Stimulated activated CD4-positive, alpha-beta T cell treated with anti-CD3 and anti-CD28 coated beads, Interleukin-15, amount 100 ng/mL, for 1 hour (primary cell): ENCODE measurements at places on chromosomes 16 and 17.

DNA sequence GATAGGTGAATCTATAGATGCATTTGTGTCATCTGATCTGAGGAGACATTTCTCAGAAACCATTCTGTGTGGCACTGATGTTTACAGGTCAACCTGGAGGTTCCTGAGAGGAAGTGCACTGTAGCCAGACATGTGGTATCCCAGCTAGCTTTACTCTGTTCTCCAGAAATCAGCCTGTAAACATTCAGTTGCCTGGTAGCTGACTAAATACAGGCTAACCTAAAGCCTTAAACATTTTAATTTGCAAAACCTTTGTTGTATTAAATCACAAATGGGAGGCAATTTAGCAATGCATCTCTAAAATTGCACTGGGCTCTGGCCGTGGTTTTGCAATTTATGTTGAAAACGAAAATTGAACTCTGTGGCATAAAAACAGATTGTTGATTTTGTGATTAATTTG lies 207.6 kb downstream of the FTO start:
- DNase-seq, result no peak

GRCh38 chr17:7916385-7916682 lies 245 bp upstream of the RNF227 start:
- DNase-seq, result no peak

- DNase-seq, result no peak
Observed at GRCh38 chr17:51954232-51954765, 204.2 kb downstream of the CA10 start.

DNA sequence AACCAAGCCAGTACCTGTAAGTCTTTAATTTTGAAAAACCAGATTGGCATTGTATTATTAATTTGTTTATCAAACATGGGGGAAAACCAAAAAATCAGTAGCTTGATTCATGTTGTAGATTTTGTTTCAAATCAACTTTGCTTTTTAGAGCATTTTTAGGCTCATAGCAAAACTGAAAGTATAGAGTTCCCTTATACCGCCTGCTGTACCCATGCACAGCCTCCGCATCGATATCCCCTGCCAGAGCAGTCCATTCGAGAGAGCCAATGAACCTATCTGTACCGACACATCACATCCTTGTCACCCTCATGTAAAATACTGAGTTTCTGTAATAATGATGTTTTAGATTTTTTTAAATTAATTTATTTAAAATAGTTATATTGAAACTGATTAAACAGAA lies 16.2 kb upstream of the MRC2 start:
- DNase-seq, result no peak

GRCh38 chr16:88941913-88942909 lies 34.8 kb downstream of the CBFA2T3 start:
- DNase-seq, result peak; percentile 21
